ENCODE measurements at places on chromosomes 4 and X.

DNA sequence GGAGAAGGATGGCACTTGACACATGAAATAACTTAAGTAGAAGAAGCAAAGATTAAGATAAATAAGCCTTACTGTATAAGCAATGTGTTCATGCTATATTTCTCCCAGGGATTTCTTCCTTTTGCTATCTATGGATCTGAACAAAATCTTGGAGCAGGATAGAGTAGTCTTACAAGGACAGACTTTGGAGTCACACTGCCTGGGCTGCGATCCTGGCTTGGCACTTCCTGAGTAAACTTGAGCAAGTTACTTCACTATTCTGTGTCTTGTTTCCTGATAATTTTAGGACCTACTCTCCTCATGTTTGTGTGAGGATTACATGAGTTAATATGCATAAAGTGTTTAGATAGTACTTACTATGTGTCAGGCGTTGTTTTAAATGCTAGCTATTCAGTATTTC, 340.0 kb upstream of the MAOA start:
- no peak for DNase-seq

DNA sequence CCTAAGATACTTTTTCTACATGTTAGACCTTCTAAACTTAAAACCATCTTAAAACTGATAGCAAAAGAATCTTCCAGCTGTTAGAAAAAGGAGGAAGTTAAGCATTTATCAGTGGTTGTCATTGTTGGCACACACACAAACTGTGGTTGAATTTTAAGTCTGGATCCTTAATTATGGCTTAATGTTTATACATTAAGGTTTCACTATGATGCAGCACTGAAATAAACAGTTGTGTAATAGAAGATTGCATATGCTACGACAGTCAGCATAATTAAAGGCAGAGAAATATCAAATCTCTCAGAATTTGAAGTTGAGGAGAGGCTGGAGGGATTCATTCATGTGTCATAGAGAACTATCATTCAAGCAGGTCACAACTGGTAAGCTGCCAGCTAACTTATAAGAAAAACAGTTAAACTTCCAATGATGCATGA, 32.3 kb downstream of the ADGRA3 start:
- peak; percentile 76 for DNase-seq

DNA sequence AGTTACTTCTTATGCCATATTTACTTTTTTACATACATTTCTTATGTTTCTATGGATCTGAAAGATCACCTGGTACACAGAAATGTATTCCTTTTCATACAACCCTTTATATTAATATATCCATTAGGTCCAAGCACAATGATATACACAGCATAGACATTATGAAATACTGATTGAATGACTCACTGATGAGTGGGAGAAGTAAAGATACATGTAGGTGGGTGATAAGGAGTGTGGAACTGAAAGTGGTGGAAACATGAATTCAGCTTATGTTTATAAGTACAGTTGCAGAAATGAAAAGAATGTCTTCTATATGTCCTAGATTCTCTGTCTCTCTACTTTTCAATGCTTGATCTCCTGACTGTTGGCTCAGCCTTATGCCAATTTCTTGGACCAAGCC, 87.9 kb downstream of the YIPF7 start:
- no peak for DNase-seq

DNA sequence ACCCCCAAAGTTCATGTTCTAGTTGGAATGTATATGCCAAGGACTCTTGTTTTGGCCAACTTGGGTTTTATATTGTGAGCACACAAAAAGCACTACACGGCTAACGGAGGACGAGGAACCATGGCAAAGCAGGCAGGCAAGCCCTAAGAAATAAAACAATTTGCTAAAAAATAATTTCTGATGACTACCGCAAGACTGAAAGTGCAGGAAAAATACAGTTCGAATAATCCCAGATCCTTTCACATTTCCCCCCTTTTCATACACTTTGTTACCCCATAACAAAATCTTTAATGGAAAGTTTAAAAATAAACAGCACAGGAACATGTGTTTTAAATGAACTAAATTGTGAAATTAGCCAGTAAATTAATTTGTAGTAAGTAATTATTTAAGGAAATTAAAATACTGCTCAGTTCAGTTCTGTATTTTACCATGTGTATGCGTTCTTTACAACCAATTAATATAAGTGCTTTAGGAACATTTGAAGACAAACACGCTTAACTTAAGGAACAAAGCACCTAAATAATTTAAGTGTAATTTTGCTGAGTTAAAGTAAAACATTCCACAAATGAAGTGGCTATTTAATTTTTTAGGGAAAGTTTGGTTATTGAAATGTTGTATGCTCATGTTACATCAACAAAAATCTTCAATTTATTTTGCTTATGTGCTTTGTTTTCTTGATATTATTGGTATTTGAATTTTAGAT, 12.4 kb upstream of the PITX2 start:
- no peak for DNase-seq

DNA sequence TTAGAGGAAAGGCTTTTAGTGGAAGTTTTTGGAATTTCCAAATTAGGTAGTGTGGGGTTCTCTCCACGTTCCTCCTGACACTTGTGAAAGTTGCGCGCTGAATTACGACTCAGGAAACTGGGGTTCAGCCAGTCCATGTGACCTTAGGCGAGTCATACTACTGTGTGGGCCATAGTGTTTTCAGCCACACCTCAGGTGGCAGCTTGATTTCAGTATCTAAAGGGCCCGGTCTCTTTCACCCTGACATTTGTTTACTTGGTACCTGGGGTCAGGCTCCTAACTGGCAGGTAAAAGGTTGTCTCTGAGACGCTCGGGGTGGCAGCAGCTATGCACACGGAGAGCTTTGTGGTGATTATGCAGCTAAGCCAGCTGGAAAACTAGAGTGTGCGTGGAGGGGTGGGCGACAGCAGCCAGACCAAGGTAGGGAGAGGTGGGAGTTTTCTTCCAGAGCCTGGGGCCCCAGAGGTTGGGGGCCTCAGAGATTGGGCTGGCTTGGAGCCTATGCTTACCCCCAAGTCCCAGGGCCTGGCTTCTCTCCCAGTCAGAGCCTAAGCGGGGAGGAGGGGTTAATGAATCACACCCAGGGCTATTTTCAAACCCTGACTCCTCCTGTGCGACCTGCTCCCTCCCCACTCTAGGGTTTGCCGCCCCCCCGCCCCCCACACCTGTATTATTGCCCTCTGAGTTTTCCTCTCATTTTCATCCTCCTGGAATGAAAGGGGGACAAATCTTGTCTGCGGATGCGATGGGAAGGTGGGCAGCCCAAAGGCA, 47.2 kb downstream of the STARD8 start:
- DNase-seq, result peak; percentile 44

- no peak for DNase-seq
These were observed 20.7 kb upstream of the CLGN start for GRCh38 chr4:140448162-140448561.

GRCh38 chr4:126916049-126916625, 716.6 kb upstream of the INTU start:
- DNase-seq, result no peak

- DNase-seq, result no peak
These were observed 26.6 kb downstream of the MAOA start for GRCh38 chrX:43682726-43683125.

- no peak for DNase-seq
These were observed 294.1 kb downstream of the ARHGAP10 start for GRCh38 chr4:148025981-148026380.

- no peak for DNase-seq
These were observed 15.4 kb downstream of the CXCL2 start for GRCh38 chr4:74083546-74083945.

GRCh38 chr4:74531963-74532794, 87.2 kb downstream of the AREG start:
- DNase-seq, result peak; percentile 88

DNA sequence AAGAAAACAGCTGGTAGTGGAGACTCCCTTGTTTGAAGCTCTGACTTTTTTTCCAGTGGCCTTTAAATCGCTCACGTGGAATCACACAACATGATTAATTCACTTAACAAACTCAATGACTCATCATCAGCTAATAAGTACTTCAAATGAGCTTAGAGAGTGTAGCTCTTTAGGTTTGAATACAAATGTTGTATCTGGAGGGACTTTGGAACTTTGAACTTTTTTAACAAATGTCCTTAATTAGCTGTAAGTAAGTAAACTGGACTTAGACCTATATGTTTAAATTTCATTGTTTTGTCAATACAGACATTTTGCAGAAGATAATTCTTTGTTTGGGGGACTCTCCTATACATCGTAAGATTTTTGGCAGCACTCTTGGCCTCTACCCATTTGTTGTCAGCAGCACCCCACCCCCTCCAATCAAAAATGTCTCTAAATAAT, 581.1 kb downstream of the SPRY1 start:
- no peak for DNase-seq

DNA sequence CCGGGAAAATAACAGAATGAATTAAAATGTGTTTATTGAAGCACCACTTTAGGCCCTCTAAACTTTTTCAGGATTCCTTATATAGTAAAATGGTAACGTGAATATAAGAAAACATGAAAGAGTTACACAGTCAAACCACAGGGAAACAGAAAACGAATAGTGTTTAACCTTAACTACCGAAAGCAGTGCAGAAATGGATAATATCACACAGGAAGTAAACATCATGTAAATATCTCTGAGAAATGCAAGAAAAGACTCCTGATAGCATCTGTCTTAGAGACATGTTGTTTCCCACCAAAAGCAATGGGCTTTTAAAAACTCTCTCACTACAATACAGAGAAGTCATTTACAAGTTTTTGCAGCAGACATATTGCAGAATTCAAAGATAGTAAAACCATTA, 323.9 kb upstream of the CXXC4 start:
- DNase-seq, result no peak

Data from hematopoietic multipotent progenitor cell treated with erythropoietin and hydrocortisone succinate and interleukin-3 and kit ligand, for 6 days (in vitro differentiated cells).